ENCODE measurements at places on chromosomes 4 and X. TPM values are rescaled to one million over a fixed set of nuclear protein-coding genes. Genes with fewer than 3 reads are reported as not detected.

- peaks cover 2% of the 10 kb centered on the region for H3K27me3 ChIP-seq
- peaks cover 4% of the 10 kb centered on the region for H3K4me1 ChIP-seq
- H3K36me3 ChIP-seq, result no peaks in the 10 kb centered on the region
Observed at GRCh38 chr4:4641254-4641653, 99.4 kb upstream of the STX18 start.

- H3K36me3 ChIP-seq, result no peaks in the 10 kb centered on the region
- no peaks in the 10 kb centered on the region for H3K4me1 ChIP-seq
- H3K27ac ChIP-seq, result no peak overlapping the region
- peaks cover 2% of the 10 kb centered on the region for H3K27me3 ChIP-seq
Observed at GRCh38 chr4:121484633-121485032, 103.8 kb upstream of the QRFPR start.

- H3K27me3 ChIP-seq, result no peaks in the 10 kb centered on the region
- no peaks in the 10 kb centered on the region for H3K4me1 ChIP-seq
- H3K4me3 ChIP-seq, result no peak overlapping the region
- DNase-seq, result no peak
- H3K27ac ChIP-seq, result no peak overlapping the region
Observed at GRCh38 chr4:109359040-109359646, 56.7 kb upstream of the COL25A1 start.

GRCh38 chr4:145618210-145618931 lies 814 bp upstream of the MMAA start:
- H3K4me3 ChIP-seq, result peak overlapping the region; percentile 65
- H3K27me3 ChIP-seq, result no peaks in the 10 kb centered on the region
- no peak for DNase-seq

GRCh38 chr4:164304101-164304639 lies 449.8 kb upstream of the SMIM31 start:
- H3K27ac ChIP-seq, result no peak overlapping the region
- no peak for DNase-seq
- H3K36me3 ChIP-seq, result no peaks in the 10 kb centered on the region
- H3K4me1 ChIP-seq, result no peaks in the 10 kb centered on the region
- no peak overlapping the region for H3K4me3 ChIP-seq

GRCh38 chr4:113760094-113760794 lies 1.3 kb downstream of the CAMK2D start:
- H3K36me3 ChIP-seq, result no peaks in the 10 kb centered on the region
- H3K4me3 ChIP-seq, result peak overlapping the region; percentile 93
- 0 out of 2 replicates have a peak, but pooled peaks cover 1% of the 10 kb centered on the region for H3K4me1 ChIP-seq
- no peaks in the 10 kb centered on the region for H3K27me3 ChIP-seq
- peak overlapping the region; percentile 90 for H3K27ac ChIP-seq

- no peaks in the 10 kb centered on the region for H3K27me3 ChIP-seq
- peak overlapping the region; percentile 89 for H3K27ac ChIP-seq
- peaks cover 2% of the 10 kb centered on the region for H3K4me1 ChIP-seq
- H3K4me3 ChIP-seq, result peak overlapping the region; percentile 66
Observed at GRCh38 chr4:80201252-80202151, 4.2 kb downstream of the PRDM8 start.

GRCh38 chrX:32842053-32842452 lies 369.3 kb downstream of the DMD start:
- no peak overlapping the region for H3K4me3 ChIP-seq
- DNase-seq, result no peak
- no peaks in the 10 kb centered on the region for H3K4me1 ChIP-seq
- no peak overlapping the region for H3K27ac ChIP-seq
- no peaks in the 10 kb centered on the region for H3K27me3 ChIP-seq

DNA sequence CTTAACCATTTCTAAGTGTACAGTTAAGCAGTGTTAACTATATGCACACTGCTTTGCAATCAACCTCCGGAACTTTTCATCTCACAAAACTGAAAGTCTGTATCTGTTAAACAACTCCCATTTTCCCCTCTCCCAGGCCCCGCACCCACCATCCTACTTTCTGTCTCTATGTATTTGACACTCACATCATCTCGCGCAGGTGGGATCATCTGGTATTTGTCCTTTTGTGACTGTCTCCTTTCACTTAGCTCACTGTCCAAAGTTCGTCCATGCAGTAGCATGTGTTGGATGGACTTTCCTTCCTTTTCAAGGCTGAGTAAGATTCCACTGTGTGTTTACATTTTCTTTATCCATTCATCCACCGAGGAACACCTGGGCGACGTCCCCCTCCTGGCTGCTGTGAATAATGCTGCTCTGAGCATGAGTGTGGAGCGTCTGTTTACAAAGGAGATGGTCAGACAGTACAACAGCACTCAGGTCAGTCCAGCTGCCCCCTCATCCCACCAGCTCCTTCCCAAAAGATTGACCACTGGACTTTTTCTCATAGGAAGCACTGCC lies 39.8 kb downstream of the DCTD start:
- no peak overlapping the region for H3K4me3 ChIP-seq
- no peaks in the 10 kb centered on the region for H3K4me1 ChIP-seq
- no peak overlapping the region for H3K27ac ChIP-seq
- no peak for DNase-seq
- peaks cover 4% of the 10 kb centered on the region for H3K36me3 ChIP-seq

GRCh38 chrX:44871931-44872820 lies 812 bp upstream of the KDM6A start:
- H3K27me3 ChIP-seq, result no peaks in the 10 kb centered on the region
- H3K27ac ChIP-seq, result peak overlapping the region; percentile 76
- no peaks in the 10 kb centered on the region for H3K36me3 ChIP-seq
- DNase-seq, result peak; percentile 18
- H3K4me3 ChIP-seq, result peak overlapping the region; percentile 81
- H3K4me1 ChIP-seq, result no peaks in the 10 kb centered on the region

GRCh38 chr4:25884031-25884782 lies 21.4 kb upstream of the SEL1L3 start:
- peaks cover 19% of the 10 kb centered on the region for H3K4me1 ChIP-seq
- peak overlapping the region; percentile 40 for H3K27ac ChIP-seq
- H3K27me3 ChIP-seq, result no peaks in the 10 kb centered on the region
- peak; percentile 92 for DNase-seq

GRCh38 chrX:29478336-29479069 lies 736.9 kb upstream of the MAGEB2 start:
- no peaks in the 10 kb centered on the region for H3K36me3 ChIP-seq
- H3K27me3 ChIP-seq, result no peaks in the 10 kb centered on the region
- no peaks in the 10 kb centered on the region for H3K4me1 ChIP-seq
- H3K27ac ChIP-seq, result no peak overlapping the region

DNA sequence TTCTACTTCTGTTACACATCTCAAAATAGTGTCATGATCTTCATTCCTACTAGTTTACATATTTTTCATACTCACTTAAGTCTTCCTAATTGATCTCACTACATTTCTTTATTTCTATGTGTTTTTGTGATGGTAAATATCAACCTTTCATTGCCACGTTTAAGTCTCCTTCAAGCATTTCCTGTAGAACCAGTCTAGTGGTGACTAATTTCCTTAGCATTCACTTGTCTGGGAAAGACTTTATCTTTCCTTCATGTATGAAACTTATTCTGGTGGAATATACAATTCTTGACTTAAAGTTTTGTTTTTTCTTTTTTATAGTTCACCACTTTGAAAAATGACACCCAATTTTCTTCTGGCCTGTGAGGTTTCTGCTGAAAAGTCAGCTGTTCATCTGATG lies 181.4 kb upstream of the NEIL3 start:
- no peaks in the 10 kb centered on the region for H3K27me3 ChIP-seq
- no peak overlapping the region for H3K27ac ChIP-seq
- DNase-seq, result peak; percentile 72

GRCh38 chr4:113673450-113673849 lies 88.1 kb downstream of the CAMK2D start:
- H3K27me3 ChIP-seq, result no peaks in the 10 kb centered on the region
- H3K27ac ChIP-seq, result no peak overlapping the region
- H3K36me3 ChIP-seq, result peaks cover 4% of the 10 kb centered on the region

DNA sequence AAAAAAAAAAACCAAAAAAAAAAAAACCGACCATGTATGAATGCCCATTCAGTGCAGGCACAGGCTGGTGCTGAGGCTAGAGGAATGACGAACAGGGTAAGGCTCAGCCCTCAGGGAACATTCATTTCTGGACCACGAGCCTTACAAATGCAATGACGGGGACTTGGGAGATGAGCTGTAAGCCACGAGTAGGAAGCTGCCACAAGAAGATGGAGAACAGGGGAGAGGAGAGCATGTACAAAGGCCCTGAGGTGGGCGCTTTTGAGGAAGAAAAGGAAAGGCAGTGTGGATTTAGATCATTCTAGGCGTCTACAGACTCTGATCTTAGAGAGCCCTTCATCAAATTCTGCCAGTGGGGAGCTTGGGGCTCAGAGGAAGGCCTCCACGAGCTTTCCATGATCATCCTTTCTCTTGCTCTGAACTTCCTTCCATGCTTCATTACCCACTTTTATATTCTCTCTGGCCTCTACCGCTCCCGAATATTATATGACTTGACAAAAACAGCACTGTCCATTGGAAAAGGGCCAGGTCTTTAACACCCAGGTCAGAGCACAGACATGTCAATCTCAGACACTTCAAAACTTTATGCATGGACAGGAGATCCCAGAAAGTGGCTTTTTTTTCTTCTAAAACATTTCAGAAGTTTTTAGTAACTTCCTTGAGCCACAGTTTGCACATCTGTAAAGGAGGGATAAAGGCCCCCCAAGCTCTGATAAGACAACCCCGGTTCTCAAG lies 3.3 kb upstream of the ZNF518B start:
- H3K27me3 ChIP-seq, result peaks cover 13% of the 10 kb centered on the region
- no peak overlapping the region for H3K4me3 ChIP-seq
- H3K36me3 ChIP-seq, result no peaks in the 10 kb centered on the region
- DNase-seq, result no peak
- H3K27ac ChIP-seq, result no peak overlapping the region
- no peaks in the 10 kb centered on the region for H3K4me1 ChIP-seq

- H3K4me3 ChIP-seq, result no peak overlapping the region
- H3K4me1 ChIP-seq, result no peaks in the 10 kb centered on the region
- no peak overlapping the region for H3K27ac ChIP-seq
- peak; percentile 7 for DNase-seq
- no peaks in the 10 kb centered on the region for H3K36me3 ChIP-seq
Observed at GRCh38 chr4:141890279-141890678, 253.9 kb downstream of the IL15 start.

DNA sequence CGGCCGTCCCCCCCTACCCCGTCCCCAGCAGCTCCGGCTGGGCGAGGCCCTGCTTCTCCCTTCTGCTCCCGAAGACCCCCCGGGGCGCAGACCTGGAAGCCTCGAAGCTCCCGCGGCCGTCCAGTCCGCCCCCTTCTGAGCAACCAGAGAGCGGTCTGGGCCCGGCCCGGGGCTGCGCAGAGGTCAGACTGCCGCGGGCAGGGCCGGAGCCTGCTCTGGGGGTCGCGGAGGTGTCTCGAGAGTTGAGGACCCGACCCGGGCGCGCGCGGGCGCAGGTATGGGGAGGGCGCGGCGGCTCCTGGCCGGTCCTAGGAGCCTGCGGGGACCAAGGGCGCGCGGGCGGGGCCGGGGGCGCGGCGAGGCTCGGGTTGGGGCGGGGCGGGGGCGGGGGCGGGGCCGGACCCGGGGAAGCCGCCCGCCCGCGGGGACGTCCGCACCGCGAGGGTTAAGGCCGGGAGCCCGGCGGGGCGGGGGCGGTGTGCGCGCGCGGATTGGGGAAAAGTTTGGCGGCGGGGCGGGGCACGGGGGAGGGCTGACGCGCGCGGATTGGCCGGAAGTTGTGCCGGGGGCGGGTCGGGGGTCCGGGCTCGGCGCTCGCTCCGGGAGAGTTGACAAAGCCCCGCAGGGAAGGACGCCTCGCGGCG lies at the start of gene FGFRL1:
Gene FGFRL1 (plus strand): TSS at position 605 of the 644 bp plus-strand sequence. CDS start 860 bp downstream, outside the sequence.
- peaks cover 5% of the 10 kb centered on the region for H3K36me3 ChIP-seq
- H3K27ac ChIP-seq, result no peak within 1 kb of the TSS
- H3K4me1 ChIP-seq, result peaks cover 13% of the 10 kb centered on the region
- peak within 1 kb of the TSS; percentile 50 for H3K4me3 ChIP-seq
- H3K27me3 ChIP-seq, result peaks cover 22% of the 10 kb centered on the region

GRCh38 chr4:21420166-21420565 lies 528.4 kb downstream of the KCNIP4 start:
- no peak overlapping the region for H3K4me3 ChIP-seq
- DNase-seq, result no peak
- H3K27ac ChIP-seq, result no peak overlapping the region
- no peaks in the 10 kb centered on the region for H3K27me3 ChIP-seq
- H3K4me1 ChIP-seq, result no peaks in the 10 kb centered on the region

DNA sequence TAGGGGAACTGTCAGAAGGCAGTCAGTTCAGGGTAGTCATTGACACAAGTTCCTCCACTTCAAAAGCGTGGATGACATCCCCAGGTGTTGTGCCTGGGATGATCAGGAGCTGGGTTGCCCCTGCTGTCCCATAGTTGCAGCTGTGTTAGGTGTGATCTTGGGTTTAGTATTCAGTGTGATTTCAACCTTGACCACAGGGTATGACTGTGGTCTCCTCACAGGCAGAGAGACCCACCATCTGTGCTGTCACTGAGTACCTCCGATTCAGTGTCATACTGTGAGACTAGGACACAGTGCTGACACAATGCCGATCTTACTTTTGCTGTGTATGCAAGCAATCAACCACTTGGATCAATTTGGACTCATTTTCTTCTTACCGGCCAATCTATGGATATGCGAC lies 25.2 kb downstream of the FOXR2 start:
- DNase-seq, result no peak
- H3K4me1 ChIP-seq, result no peaks in the 10 kb centered on the region
- no peaks in the 10 kb centered on the region for H3K36me3 ChIP-seq
- no peak overlapping the region for H3K27ac ChIP-seq
- no peaks in the 10 kb centered on the region for H3K27me3 ChIP-seq

DNA sequence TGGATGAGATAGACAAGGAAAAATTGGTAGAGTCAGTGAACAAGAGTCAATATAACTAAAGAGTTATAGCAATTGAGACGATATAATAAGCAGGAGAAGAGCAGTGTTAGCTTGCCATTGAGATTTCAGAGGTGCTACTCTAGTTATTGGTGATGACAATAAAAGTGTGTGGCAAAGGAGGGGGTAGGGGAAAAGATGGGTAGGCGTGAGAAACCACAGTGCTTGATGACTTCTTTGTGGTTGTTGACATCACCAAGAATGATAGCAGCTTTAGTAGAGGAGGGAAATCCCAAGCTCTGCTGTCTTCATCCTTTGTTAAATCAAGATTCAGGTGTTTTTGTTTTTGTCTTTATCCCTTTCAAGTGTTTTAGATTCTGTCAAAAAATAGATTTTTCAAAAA lies 179.9 kb upstream of the PPP3CA start:
- no peak for DNase-seq
- H3K27me3 ChIP-seq, result no peaks in the 10 kb centered on the region
- no peaks in the 10 kb centered on the region for H3K36me3 ChIP-seq
- H3K4me1 ChIP-seq, result no peaks in the 10 kb centered on the region

- no peak for DNase-seq
- no peaks in the 10 kb centered on the region for H3K4me1 ChIP-seq
- H3K36me3 ChIP-seq, result no peaks in the 10 kb centered on the region
- H3K27ac ChIP-seq, result no peak overlapping the region
- no peak overlapping the region for H3K4me3 ChIP-seq
Observed at GRCh38 chrX:153645921-153646488, 998 bp upstream of the DUSP9 start.

The MAGEC2 gene
- total RNA-seq, result not detected

The PLXNB3 gene
- total RNA-seq, result 0.36 TPM

The PHOX2B gene
- total RNA-seq, result not detected

The AFP gene
- 1.3 TPM for total RNA-seq

The RTL9 gene
- total RNA-seq, result 0.56 TPM

The CCDC158 gene
- total RNA-seq, result not detected

The MAGEA6 gene
- not detected for total RNA-seq

The GC gene
- total RNA-seq, result not detected

The IL9R gene
- not detected for total RNA-seq

The TRAM1L1 gene
- 3.4 TPM for total RNA-seq

The OTC gene
- not detected for total RNA-seq

The PARM1 gene
- total RNA-seq, result under 0.01 TPM
